CD8-positive, alpha-beta T cell (primary cell): ENCODE measurements at places on chromosomes 11 and 22. TPM values are rescaled to one million over a fixed set of nuclear protein-coding genes. Genes with fewer than 3 reads are reported as not detected.

Gene MUC15
- total RNA-seq, result not detected

- no peak for DNase-seq
These were observed 110.7 kb upstream of the VPREB1 start for GRCh38 chr22:22133910-22134309.

Gene SHANK3
- not detected for total RNA-seq

DNA sequence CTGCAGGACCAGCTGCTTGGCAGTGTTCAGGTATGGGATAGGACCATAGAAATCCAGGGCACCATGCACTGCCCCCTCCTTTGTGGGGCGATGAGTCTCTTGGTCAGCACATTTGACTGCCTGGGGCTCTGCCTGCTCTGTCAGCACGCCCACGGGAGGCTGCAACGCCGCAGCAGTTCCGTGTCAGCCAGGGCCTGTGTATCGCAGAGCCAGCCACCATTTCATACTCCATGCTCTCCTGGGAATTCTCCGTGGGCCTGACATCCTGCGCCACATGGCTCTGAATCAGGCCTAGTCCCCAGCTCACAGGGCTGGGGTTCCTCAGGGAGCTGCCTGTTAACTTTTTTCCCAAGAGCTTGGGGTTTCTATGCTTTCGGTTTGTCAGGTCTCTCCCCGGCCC is 16.9 kb upstream of the RELT start:
- no peak for DNase-seq

DNA sequence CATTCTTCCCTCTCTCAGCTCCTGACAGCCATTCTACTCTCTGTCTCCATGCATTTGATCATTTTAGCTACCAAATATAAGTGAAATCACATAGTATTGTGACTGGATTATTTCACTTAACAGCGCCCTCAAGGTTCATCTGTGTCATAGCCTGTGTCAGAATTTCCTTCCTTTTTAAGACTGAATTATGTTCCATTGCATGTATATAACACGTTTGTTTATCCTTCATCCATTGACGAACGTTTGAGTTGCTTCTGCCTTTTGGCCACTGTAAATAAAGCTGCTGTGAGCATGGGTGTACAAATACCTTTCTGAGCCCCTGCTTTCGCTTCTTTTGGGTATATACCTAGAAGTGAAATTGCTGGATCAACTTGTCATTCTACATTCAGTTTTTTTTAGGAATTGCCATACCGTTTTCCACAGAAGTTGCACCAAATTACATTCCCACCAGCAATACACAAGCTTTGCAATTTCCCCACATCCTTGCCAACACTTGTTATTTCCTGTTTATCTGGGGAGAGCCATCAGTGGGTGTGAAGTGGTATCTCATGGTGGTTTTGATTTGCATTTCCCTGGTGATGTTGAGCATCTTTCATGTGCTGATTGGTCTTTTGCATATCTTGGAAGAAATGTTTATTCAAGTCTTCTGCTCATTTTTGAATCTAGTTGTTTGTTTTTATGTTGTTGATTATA is 17.5 kb downstream of the GLB1L2 start:
- DNase-seq, result no peak

Gene MRGPRE
- total RNA-seq, result not detected

Gene LBHD1
- total RNA-seq, result 14.5 TPM

DNA sequence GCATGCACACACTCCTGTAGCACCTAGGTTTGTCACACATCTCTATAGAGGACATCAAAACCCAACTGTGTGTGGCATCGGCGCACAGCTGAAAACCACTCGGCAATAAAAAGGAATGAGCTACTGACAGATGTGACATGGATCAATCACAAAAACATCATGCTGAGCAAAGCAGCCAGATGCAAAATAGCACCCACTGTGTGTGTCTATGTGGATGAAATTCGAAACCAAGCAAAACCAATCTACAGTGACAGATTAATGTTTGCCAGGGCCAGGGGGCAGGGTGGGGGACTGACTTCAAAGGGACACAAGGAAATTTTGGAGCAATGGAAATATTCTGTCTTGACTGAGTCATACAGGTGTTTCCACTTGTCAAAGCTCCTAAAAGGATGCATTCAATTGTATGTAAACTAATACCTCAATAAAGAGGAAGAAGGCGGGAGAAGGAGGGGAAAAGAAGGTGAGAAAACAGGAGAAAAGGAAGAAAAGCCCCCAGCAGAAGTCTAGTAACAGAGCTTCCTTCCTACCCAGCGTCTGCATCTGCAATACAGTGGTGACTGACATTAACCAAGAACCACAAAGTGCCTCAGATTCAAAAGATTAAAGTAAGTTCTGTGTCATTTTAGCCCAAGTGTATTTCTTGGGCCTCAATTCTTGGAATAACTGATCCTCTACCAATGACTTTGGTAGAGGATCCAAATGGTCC is 49.8 kb downstream of the PACSIN2 start:
- no peak for DNase-seq

Gene HOATZ
- not detected for total RNA-seq

Gene TTC9C
- 6.4 TPM for total RNA-seq

GRCh38 chr11:18229501-18229900 is 7.1 kb downstream of the SAA4 start:
- no peak for DNase-seq

DNA sequence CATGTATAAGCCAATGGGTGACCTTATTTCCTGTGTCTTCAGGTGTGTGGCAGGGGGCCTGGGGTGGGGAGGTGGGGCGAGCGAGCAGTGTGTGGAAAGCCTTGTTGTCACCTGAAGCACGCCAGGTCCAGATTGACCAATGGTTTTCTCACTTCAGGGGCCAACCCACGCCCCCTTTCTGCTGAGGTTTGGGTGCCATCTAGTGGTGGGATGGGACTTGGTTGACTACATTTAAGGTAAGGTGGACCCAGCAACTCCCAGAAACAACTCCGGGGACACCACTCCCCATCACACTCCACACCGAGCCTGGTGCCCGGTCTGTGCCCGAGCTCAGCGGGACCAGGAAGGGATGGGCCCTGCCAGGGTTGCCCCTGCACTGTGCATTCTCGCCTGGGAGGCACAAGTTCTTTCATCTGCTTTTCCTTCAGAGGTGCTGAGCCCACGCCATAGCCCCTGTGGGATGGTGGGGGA is 40.0 kb downstream of the TPCN2 start:
- peak; percentile 30 for DNase-seq

Gene C11orf16
- not detected for total RNA-seq

- DNase-seq, result no peak
These were observed 2.1 kb downstream of the LGALS1 start for GRCh38 chr22:37677493-37677974.

Gene SCN2B
- total RNA-seq, result not detected

Gene BDNF
- total RNA-seq, result not detected

- DNase-seq, result no peak
These were observed 314.4 kb downstream of the CASP12 start for GRCh38 chr11:104583857-104584256.

DNA sequence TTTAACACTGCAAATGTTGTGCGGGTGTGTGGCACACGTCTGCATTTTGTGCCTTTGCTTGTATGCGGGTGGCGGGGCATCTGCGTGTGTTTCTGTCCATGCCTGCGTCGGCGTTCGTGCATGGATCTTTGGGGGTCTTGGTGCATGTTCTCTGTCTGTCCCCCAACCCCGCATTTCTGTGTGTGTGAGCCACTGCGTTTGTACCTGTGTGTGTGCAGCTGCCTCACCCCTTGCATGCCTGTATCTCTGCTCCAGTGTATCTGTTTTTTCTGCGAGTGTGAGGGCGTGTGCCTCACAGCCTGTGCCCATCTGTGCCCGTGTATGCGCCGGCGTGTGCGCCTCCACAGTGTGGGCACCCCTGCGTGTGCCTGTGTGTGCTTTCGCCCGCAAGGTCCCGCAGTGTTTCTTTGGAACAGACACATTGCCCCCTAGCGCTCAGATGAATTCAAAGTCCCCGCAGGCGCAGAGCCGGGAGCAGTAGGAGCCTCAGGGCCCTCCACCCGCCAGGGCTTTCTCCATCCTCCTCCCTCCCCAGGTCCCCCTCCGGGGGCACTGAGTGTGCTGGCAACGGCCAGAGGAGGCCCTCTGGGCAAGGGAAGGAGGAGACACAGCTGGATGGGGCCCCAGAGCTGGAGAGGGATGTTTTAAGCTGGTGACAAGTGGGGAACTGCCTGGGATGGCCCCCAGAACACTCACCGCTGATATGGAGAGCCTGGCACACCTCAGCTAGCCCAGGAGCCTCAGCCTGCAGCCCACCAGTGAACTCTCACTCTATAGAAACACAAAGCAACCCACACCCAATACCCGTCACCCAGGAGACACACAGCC is 3.1 kb upstream of the MN1 start:
- peak; percentile 49 for DNase-seq

GRCh38 chr11:124898711-124899110 is 1.0 kb upstream of the ROBO4 start:
- DNase-seq, result no peak

DNA sequence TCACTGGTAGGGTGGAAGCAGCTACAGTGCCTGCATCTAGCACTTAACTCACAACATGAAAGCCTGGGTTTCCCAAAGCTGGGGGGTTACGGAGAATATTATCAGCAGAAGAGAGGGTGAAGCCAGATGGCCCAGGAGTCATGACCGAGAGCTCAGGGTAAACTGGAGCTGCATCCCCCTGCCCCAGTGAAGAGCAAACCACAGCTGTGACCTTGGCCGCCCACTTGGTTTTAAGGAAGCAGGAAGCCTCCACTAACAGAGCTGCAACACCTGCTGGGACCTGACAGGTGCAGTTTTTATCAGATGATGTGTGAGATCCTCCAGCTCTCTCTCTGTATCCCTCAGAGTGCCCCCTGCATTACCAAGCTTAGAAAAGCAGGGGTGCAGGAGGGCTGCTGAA is 20.9 kb downstream of the TCP11L1 start:
- DNase-seq, result no peak

DNA sequence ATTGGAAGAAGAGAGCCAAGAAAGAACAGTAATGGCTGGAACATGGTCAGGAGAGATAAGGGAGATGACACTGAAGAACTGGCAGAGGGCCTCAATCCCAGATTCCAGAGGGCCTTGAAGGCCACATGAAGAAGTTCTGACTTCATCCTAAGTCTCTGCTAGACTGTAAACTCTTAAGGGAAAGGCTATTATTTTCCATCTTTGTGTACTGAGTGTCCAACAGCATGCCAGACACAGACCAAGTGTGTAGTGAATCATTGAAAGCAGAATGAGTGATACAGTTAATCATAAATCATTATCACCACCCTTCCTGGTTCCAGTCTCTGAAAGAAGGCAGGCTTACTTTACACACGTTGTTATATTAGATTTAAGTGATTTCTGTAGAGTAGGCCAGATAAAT is 185.3 kb upstream of the C11orf87 start:
- no peak for DNase-seq

DNA sequence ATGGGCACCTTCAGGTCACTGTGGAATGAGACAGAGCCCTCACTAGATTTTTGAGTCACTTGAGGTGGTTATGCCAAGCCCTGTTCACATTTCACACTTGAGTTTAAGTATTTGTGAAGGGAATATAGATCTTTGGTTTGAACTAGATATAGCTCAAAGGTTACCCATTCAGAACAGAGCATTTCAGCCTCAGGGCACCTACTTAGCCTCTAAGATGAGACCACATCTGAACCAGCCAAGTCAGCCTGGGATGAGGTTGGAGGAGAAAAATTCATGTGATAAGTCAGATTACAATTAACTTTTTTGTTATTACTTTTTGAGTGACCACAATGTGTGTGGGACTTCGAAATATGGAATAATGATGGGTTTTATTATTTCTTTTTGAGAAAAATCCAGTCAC is 127.8 kb downstream of the TEAD1 start:
- no peak for DNase-seq

GRCh38 chr22:37999640-38000272 is 15.4 kb upstream of the SOX10 start:
- DNase-seq, result no peak

DNA sequence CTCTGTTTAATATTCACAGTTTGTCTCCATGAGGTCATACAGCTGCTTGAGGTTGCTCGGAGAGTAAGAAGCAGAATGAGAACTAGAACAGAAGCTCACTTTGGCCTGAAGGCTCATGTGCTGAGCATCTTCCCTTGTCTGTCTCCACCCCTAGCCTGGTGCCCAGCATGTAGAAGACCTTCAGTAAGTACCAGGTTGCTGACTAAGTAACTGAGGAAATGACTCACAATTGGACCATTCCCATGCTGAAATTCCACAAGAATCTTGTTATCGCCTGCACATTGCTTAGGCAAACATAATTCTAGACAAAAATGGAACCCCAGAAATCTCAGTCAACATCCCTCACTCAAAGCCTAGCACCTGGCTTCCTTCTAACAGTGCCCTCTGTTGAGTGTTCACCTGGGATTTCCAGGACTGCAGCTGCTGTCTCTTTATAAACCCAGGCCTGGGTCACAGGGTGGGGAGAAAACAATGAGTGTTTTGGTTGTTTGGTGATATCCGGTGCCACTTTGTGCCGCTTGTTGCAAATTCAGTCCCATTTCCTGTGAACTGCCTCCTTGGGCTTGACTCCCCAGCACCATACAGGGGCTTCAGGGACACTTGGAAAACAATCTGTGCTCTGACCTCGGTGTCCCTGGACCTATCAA is 406.8 kb downstream of the ETS1 start:
- no peak for DNase-seq

DNA sequence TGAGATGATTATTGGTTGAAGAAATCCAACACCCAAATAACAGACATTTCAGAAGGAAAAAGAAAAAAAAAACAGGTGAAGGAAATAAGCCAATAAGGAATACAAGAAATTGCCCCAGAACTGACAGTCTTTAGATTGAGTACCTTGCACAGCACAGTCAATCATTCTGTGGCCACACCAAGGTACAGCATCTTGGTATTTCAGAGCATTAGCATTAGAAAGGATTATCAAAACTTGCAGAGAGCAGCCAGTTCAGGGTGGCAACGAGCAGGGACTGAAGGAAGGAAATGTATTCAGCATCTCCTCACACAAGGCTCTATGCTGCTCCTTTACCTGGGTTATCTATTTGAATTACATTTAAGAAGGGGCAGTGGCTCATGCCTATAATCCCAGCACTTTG is 2.1 kb downstream of the ADA2 start:
- peak; percentile 61 for DNase-seq
